ENCODE measurements at places on chromosomes 11 and 22. TPM values are rescaled to one million over a fixed set of nuclear protein-coding genes. Genes with fewer than 3 reads are reported as not detected.

PACSIN2 gene
- 64.1 TPM for total RNA-seq

PANX3 gene
- total RNA-seq, result not detected

LRRC56 gene
- 2.5 TPM for total RNA-seq

CCDC116 gene
- 0.27 TPM for total RNA-seq

HIC2 gene
- 33.3 TPM for total RNA-seq

DDIAS gene
- total RNA-seq, result 21.7 TPM

FAM89B gene
- total RNA-seq, result 17.5 TPM

LINC01488 gene
- total RNA-seq, result not detected

TPBGL gene
- 0.60 TPM for total RNA-seq

AMBRA1 gene
- total RNA-seq, result 32.2 TPM

- H3K4me1 ChIP-seq, result peaks cover 16% of the 10 kb centered on the region
- DNase-seq, result no peak
- no peak overlapping the region for H3K4me3 ChIP-seq
These were observed 25.8 kb upstream of the TREH start for GRCh38 chr11:118705111-118705741.

DNA sequence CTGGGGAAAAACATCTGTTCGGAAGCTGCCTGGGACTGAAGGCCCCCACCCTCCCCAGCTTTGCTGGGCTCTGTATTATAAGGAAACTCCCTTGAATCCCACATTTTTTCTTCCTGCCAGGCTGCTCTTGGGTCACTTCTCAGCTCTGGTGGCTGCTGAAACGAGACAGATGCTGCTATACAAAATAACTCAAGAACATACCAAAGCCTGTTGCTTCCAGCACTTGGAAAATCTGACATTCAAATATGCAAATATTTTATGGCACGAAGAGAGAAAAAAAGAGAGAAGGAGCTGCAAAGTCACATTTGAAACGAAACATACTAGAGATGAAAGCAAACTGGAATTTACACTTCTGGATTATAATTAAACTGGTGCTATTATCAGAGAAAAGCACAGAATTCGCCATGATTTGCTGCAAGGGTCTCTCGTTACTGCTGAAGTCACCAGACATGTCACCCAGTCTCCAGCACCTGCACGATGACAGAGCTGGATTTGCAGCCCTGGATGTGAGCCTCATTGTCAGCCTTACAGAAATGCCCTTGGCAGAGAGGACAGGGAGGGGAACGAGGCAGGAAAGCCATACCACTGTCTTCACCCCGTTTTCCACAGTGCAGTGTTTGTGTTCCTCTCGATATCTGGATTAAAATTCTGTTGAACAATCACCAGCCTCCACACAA lies 47.9 kb upstream of the IGSF9B start:
- H3K27me3 ChIP-seq, result no peaks in the 10 kb centered on the region
- H3K36me3 ChIP-seq, result no peaks in the 10 kb centered on the region
- H3K27ac ChIP-seq, result no peak overlapping the region
- no peak overlapping the region for H3K4me3 ChIP-seq

DNA sequence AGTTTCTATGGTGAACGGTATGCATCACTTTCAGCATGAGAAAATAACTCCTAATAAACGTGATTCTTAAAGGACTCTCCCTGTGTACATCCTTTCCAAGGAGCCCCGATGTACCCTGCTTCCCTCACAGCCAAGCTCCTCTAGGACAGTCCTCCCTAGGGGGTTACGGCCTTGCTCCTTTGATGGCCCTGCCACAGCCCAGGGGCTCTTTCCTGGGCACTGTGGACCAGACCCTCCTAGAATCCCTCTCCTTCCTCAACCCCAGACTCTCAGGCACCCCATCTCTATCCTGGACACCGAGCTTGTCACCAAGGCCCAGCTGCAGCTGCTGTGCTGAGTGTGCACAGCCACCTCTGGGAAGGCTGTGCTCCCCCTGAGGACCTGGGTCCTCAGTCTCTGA lies 3.9 kb upstream of the SAMM50 start:
- peaks cover 15% of the 10 kb centered on the region for H3K4me1 ChIP-seq
- peaks cover 16% of the 10 kb centered on the region for H3K36me3 ChIP-seq
- no peak overlapping the region for H3K4me3 ChIP-seq

DNA sequence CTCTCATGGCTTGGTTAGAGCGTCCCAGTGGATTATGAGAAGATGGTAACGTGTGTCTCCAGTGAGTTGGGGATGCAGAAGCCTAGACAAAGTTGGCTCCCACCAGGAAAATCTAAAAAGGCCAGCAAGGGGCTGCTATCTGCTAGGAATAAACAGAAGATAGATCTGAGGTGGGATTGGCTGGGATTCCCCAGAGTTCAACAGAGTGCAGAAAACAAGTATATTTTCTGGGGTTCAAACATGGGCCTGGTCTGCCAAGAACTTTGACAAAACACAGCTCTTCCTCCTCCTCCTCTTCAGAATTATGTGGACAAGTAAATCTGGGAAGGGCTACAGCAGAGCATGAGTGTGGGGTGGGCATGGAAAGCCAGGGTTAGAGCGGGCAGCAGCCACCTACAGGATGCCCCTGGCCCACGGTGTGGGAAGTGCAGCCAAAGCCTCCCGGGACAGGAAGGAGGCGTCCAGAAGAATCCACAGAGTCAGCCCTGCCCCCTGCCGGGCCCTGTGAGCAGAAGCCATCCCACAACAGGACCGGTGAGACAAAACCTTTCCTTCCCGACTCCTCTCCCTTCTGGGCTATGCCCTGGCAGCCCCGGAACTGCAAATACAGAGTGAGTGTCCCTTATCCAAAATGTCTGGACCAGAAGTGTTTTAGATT lies 67.1 kb downstream of the CD82 start:
- H3K27ac ChIP-seq, result no peak overlapping the region
- peaks cover 29% of the 10 kb centered on the region for H3K4me1 ChIP-seq
- peak; percentile 63 for DNase-seq
- H3K36me3 ChIP-seq, result no peaks in the 10 kb centered on the region

GRCh38 chr22:43921370-43921769 lies 2.2 kb upstream of the PNPLA3 start:
- H3K27me3 ChIP-seq, result peaks cover 3% of the 10 kb centered on the region
- H3K36me3 ChIP-seq, result no peaks in the 10 kb centered on the region

- peak overlapping the region; percentile 96 for H3K4me3 ChIP-seq
- H3K27ac ChIP-seq, result peak overlapping the region; percentile 94
- DNase-seq, result no peak
- H3K27me3 ChIP-seq, result peaks cover 8% of the 10 kb centered on the region
- peaks cover 41% of the 10 kb centered on the region for H3K4me1 ChIP-seq
These were observed 1.4 kb downstream of the FDX1 start for GRCh38 chr11:110431051-110431672.

DNA sequence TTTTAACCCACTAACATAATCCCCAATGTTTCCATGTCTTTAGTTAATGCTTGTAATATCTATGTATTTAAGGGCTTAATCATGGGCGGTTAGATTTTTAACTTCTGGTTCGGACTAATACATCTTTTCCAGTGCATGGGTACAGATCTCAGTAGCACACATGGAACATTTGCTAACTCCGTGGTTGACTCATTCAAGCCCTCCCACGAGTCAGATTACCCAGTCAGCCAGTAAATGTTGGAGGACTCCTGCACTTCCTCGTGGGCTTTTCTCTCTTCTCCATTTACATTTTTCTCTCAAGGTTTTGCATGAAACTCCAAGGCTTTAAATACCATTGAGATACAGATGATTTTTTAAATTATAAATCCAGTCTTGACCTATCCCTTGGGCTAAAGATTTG lies 313.9 kb downstream of the ST3GAL4 start:
- peaks cover 9% of the 10 kb centered on the region for H3K27me3 ChIP-seq
- no peak overlapping the region for H3K27ac ChIP-seq
- no peak for DNase-seq
- no peak overlapping the region for H3K4me3 ChIP-seq
- H3K4me1 ChIP-seq, result peaks cover 10% of the 10 kb centered on the region

- no peak overlapping the region for H3K4me3 ChIP-seq
- no peaks in the 10 kb centered on the region for H3K36me3 ChIP-seq
- no peak for DNase-seq
- H3K27ac ChIP-seq, result no peak overlapping the region
- H3K4me1 ChIP-seq, result peaks cover 3% of the 10 kb centered on the region
These were observed 30.9 kb downstream of the INSC start for GRCh38 chr11:15145615-15146014.

DNA sequence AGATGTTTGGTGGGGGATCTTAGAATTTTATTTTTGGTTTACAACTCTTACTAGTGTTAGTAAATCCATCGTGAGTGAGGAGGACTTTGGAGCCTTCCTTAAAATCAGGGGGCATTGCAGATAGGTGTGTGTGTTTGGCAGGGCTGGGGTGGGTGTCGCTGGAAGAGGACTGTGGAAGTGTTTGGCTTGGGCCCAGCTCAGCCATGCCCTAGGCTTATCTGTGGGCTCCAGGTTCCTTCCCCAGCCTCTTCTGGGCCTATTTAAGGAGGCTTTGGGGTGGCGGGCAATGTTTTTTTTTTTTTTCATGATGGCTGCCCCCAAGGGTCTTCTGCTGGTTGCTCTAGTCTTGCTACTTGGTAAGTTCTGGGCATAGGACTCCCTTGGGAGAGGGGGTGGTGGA lies 22.1 kb downstream of the MTFP1 start:
- DNase-seq, result no peak
- peaks cover 7% of the 10 kb centered on the region for H3K4me1 ChIP-seq
- no peaks in the 10 kb centered on the region for H3K36me3 ChIP-seq
- no peak overlapping the region for H3K4me3 ChIP-seq
- H3K27me3 ChIP-seq, result no peaks in the 10 kb centered on the region

DNA sequence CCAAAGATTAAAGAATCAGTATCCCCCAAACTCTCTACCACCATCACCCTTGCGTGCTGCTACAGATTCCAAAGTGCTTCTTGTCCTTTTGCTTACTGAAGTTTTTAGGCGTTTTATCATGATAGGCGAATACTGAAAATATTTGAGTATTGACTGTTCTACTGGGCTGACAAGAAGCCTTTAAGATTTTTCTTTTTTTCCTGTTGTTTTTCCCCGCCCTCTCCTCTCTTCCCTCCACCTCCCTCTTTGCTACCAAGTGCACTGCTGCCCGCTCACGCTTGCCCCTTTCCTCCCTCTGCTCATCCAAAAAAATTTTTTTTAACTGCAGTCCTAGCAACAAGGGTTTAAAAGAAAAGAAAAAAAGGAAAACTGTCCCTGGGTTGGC lies 679 bp downstream of the SPCS2 start:
- DNase-seq, result no peak
- peak overlapping the region; percentile 99 for H3K4me3 ChIP-seq
- peak overlapping the region; percentile 98 for H3K27ac ChIP-seq
- peaks cover 17% of the 10 kb centered on the region for H3K4me1 ChIP-seq
- H3K27me3 ChIP-seq, result no peaks in the 10 kb centered on the region

- H3K27ac ChIP-seq, result peak overlapping the region; percentile 20
- H3K4me1 ChIP-seq, result peaks cover 39% of the 10 kb centered on the region
- no peak overlapping the region for H3K4me3 ChIP-seq
- DNase-seq, result no peak
- H3K27me3 ChIP-seq, result no peaks in the 10 kb centered on the region
- no peaks in the 10 kb centered on the region for H3K36me3 ChIP-seq
These were observed 44.4 kb upstream of the TCF20 start for GRCh38 chr22:42314709-42315391.

DNA sequence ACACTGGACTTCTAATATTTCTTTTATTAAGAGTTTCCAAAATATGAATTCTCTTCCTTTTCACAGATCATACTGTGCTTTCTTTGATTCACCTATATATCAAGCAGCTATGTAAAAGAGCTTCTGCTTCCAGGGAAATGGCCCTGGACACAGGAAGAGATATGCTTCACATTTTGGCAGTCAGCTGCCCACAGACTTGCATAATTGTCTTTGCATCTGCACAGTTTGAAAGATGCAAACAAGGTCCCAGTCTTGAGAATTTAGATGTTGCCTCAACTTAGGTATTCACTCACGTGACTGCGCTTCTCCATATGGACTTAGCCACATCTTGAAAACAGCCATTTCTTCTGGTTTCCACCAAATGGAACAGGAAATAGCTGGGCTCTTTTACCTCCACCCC lies 92.3 kb upstream of the POU2AF2 start:
- no peak overlapping the region for H3K27ac ChIP-seq
- no peaks in the 10 kb centered on the region for H3K27me3 ChIP-seq
- H3K4me1 ChIP-seq, result no peaks in the 10 kb centered on the region
- DNase-seq, result no peak
- no peak overlapping the region for H3K4me3 ChIP-seq

- H3K27me3 ChIP-seq, result peaks cover 11% of the 10 kb centered on the region
- H3K36me3 ChIP-seq, result no peaks in the 10 kb centered on the region
- peak; percentile 31 for DNase-seq
- no peak within 1 kb of the TSS for H3K4me3 ChIP-seq
- peak within 1 kb of the TSS; percentile 37 for H3K27ac ChIP-seq
- peaks cover 38% of the 10 kb centered on the region for H3K4me1 ChIP-seq
These were observed at the start of gene TMA7B for GRCh38 chr22:39959640-39960447. Gene TMA7B, plus strand, starts transcription at chr22:39960397. Its CDS starts 3,978 bp downstream, at chr22:39964375.

- peaks cover 10% of the 10 kb centered on the region for H3K27me3 ChIP-seq
- DNase-seq, result no peak
- H3K4me1 ChIP-seq, result peaks cover 15% of the 10 kb centered on the region
These were observed 48.3 kb upstream of the SEPTIN5 start for GRCh38 chr22:19665784-19666672.

GRCh38 chr22:20636945-20637344 lies 129.5 kb downstream of the MED15 start:
- H3K27ac ChIP-seq, result no peak overlapping the region
- no peaks in the 10 kb centered on the region for H3K27me3 ChIP-seq

- DNase-seq, result peak; percentile 20
- H3K4me3 ChIP-seq, result peak overlapping the region; percentile 12
- peaks cover 41% of the 10 kb centered on the region for H3K36me3 ChIP-seq
- no peaks in the 10 kb centered on the region for H3K27me3 ChIP-seq
- H3K27ac ChIP-seq, result peak overlapping the region; percentile 87
These were observed 67.4 kb downstream of the SPECC1L start for GRCh38 chr22:24337894-24338645.

- no peak for DNase-seq
- peaks cover 5% of the 10 kb centered on the region for H3K27me3 ChIP-seq
- H3K4me3 ChIP-seq, result no peak overlapping the region
- peaks cover 19% of the 10 kb centered on the region for H3K36me3 ChIP-seq
- no peak overlapping the region for H3K27ac ChIP-seq
- H3K4me1 ChIP-seq, result no peaks in the 10 kb centered on the region
These were observed 571.2 kb downstream of the TBC1D22A start for GRCh38 chr22:47333625-47334024.

DNA sequence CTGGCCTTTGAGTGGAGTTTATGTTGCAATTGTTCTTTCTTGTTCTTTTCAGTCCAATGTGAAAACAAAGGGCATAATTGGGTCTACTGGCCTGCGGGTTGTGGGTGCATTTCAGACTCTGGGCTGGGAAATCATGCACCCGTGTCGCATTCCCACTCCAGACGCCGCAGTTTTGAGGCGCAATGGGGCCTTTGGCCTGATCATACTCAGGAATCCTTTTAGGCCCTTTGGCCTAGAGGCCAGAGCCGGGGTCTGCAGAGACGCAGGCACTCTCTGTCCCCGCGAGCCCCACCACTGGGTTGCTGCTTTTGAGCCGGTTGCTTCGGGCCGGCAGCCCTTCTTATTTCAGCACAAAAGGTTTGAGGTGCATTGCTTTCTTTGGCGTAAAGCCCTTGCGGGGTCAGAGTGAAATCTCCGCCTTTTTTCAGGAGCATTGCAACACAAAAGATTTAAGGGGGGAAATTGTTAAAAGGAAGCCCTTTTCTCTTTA lies 48.4 kb upstream of the DBX1 start:
- DNase-seq, result peak; percentile 55
- H3K4me1 ChIP-seq, result peaks cover 27% of the 10 kb centered on the region
- peaks cover 3% of the 10 kb centered on the region for H3K36me3 ChIP-seq
- peak overlapping the region; percentile 70 for H3K4me3 ChIP-seq
- H3K27me3 ChIP-seq, result peaks cover 100% of the 10 kb centered on the region

GRCh38 chr11:3035333-3035732 lies 21.9 kb downstream of the CARS1 start:
- no peaks in the 10 kb centered on the region for H3K4me1 ChIP-seq
- no peak overlapping the region for H3K27ac ChIP-seq
- DNase-seq, result no peak
- no peak overlapping the region for H3K4me3 ChIP-seq

GRCh38 chr11:122319691-122320620 lies 203.9 kb upstream of the BLID start:
- H3K4me3 ChIP-seq, result no peak overlapping the region
- H3K27ac ChIP-seq, result no peak overlapping the region
- no peaks in the 10 kb centered on the region for H3K36me3 ChIP-seq
- H3K4me1 ChIP-seq, result peaks cover 28% of the 10 kb centered on the region
- H3K27me3 ChIP-seq, result peaks cover 31% of the 10 kb centered on the region
